ENCODE measurements at places on chromosomes 16 and 17. TPM values are rescaled to one million over a fixed set of nuclear protein-coding genes. Genes with fewer than 3 reads are reported as not detected.

- no peak for DNase-seq
Measured at GRCh38 chr16:67666032-67666551, 458 bp downstream of the ENKD1 start.

GRCh38 chr16:66250686-66251431 is 115.6 kb upstream of the CDH5 start:
- peak; percentile 95 for DNase-seq

DNA sequence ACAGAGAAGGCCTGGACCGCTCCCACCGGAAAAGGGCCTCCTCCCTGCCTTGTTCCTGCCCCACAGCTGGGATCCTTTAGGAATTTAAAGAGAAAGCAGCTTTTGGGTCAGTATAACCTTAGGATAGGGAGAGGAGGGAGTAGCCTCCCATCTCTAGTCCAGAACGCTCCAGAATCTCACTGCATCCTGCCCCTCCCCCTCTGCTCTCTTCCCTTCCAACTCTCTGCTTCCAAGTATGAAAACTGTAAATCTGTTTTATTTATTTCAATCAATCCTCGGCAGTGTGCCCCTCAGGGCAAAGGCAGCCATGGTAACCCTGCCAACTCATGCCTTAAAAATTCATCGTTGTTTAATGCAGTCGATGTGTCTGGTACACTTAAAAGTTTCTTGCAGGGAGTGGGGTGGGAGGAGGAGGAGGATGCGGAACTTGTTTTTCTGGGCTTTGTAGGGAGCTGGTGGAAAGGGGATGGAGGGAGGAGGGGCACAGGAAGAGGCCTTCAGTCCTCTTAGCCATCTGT is 21.2 kb upstream of the MTSS2 start:
- no peak for DNase-seq

DNA sequence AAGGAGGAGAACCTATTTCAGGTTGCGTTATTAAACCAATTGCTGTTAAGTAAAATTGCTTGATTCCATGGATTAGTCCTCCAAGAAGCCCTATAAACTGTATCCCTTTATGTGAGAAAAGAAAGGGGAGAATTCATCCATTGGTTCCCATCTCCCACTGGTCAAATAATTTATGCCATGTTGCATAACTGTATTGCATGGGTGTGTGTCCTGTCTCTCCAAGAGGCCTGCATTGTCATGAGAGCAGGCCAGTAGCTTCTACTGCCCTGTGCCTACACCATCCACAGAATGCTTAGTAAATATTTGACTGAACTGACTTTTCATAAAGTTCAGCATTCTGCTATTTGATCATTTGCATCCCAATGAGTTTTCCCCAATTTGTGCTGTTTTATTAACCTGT is 11.7 kb upstream of the TOB1 start:
- peak; percentile 21 for DNase-seq

DNA sequence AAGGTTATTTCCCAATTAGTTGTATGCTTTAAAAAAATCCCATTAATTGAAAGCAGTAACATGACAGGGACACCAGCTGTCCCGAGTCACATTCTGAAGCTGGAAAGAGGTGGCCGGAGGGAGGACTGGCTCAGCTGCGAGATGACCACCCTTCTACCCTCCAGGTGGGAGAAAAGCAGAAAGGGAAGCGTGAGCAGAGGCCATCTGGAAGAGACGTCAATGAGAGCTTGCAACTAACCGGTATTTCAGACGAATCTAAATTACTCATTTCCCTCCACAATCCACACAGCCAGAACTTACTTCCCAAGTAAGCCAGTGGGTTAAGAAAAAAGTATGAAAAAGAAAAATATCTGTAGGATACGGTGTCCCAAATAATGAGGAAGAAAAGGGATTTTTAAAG is 28.5 kb upstream of the SLC38A8 start:
- no peak for DNase-seq

- no peak for DNase-seq
Measured at GRCh38 chr16:81790830-81791435, 11.8 kb downstream of the PLCG2 start.

GRCh38 chr16:1497014-1497598 is 3.9 kb downstream of the TELO2 start:
- DNase-seq: no peak

DNA sequence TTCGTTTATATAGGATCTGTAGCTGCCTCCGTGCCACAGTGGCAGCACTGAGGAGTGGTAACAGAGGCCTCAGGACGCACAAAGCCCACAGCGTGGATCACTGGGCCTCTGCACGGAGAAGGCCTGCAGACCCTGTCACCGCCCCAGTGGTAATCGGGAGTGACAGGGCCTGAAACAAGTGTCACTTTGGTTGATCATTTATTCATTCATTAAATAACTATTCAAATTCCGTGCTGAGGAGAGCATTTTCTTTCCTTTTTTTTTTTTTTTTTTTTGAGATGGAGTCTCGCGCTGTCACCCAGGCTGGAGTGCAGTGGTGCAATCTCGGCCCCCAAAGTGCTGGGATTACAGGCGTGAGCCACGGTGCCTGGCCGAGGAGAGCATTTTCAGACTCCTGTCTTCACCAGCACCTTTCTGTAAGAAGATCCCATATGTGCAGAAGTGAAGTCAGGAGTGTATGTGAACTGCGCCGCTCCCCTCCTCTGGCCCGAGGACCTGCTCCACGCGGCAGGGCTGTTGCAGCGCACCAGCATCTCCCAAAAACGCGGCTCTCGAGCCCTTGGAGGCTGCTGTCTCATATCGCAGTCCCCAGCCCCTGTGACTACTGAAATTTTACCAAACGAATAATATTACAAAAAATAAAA is 44.9 kb upstream of the TRAP1 start:
- DNase-seq: no peak

DNA sequence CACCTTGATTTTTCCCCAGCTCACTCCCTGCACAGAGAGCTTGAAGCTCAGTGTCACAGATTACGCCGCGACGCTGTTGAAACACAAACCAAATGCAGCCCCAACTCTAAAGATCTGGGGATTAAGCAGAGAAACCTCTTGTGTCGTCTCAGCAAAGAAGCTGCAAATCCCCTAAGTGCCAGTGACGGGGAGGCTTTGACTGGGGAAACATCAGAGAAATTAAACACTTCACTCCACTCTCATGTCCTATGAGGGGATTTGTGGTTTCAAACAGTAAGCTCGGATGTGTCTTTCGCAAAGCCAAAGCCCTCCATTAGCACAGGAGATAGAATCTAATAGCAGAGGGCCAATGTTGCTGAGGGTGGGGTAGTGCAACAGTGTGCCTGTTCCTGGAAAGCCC is 233.7 kb downstream of the HS3ST4 start:
- no peak for DNase-seq

DNA sequence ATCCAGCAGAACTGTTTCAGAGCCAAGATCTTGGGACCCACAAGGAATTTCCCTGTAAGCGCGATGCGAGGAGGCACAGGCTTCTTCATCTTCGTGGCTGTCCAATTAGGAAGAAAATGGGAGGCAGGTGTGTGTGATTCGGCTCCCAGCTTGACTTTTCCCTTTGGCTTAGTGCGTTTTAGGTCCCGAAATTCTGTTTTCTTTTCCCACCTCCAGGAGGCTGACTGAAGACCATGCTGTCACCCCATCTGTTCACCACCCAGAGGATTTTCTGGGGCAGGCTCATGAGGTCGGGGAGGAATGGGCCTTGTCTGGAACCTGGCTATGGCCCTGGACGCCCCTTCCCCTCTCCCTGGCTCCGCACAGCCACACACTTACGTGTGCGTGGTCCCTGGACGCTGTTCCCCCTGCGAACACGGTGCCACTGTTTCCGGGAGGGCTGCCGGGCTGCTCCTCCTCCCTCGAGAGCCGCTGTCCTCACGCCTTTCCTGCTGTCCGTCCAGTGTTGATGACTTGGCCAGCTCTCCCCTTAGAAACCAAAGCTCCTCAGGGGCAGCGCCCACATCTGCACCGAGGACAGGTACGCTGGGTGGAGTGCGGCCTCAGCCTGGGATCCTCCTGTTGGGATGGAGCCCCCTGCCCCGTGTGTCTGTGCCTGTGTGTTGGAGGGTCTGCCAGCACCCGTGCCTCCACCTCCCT is 2.7 kb upstream of the PABPN1L start:
- DNase-seq: no peak

- DNase-seq: no peak
Measured at GRCh38 chr17:1638171-1638590, 7.4 kb downstream of the SCARF1 start.

DNA sequence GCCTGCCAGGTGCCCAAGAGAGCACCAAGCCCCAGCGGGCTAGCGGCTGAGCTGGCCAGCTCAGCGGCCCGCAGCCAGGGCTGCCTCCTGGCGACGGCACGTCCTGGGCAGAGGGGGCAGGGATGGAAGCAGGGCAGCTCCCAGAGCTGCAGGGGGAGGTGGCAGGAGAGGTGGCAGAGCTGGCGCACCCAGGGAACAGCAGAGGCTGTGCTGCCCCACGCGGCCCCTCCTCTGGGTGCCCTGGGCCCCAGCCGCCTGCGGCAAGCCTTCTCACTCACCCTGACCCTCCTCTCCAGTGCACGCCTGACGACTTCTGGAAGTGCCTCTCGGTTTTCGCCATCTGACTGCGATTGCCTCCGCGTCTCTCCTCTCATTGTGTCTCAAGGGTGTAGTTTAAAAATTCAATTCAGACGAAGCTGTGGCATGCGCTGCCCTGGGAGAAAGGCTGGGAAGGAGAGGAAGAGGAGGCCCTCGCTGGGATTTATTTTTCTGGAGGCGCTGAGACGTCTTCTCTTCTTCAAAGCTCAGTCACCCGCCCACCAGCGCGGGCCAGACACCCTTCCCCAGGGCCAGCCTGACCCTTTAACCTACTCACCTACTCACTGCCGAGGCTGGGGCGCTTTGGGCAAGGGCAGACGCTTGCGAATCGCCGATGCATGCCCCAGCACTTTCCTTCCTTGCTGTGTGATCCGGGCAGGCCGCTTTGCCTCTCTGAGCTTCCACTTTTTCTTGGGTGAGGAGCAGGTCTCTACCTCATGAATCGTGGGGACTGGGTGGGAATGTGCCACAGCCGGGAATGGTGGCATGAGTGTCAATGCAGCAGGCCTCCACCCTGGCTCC is 24.9 kb downstream of the GSE1 start:
- DNase-seq: no peak

GRCh38 chr16:49635591-49636581 is 220.0 kb downstream of the ZNF423 start:
- no peak for DNase-seq

DNA sequence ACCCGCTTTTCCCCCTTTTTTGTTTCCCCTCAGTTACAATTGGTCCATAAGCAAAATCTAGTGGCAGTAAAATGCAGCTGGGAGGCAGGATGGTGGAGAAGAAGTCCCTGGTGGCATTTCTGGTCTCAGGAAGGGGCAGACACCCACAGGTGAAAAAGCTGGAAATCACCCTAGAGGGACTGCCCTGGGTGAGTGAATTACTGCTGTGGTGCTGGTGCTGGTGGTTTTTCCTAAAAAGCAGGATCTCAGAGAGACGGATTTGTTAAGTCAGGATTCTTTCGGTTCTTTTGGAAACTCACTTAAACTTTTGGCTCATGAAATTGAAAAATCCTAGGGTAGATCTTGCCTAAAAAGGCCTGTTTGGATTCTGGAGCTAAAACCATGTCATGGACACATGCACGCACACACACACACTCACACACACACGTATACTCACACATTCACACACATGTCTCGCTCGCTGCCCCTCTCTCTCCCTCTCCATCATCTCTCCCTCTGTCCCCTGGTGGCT is 65.8 kb downstream of the NKD1 start:
- no peak for DNase-seq

DNA sequence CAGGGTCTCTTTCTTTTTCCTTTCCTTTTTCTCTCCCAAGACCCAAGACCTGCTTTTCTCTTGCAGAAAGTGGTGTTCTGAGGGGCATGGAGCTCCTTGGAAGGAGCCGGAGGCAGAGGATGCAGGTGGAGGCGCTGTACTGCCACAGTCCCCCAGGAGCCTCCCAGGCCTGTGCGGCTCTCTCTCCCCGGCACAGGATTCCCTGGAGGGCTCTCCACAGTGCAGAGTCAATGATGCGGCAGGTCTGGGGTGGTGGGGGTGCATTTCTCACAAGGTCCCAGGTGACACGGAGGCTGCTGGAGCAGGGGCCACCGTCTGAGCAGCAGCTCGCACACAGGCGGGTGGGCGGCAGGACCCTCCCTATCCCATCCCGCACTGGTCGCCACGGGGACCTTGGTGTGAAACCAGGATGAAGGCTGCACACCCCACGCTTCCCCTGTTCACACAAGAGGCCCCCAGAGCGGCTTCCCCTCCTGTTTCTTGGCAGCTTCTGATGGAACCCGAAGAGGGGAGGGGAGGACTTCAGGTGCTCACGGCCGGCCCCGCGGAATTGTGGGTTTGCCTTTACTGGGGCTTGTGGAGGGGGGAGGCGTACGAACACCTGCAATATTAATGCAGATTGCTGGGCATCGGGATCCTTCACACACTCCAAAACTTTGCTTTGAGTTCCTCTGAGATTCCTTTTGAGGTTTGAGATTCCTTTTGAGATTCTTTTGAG is 186.9 kb downstream of the ENGASE start:
- no peak for DNase-seq

GRCh38 chr16:29663016-29663806 is at the start of gene SPN:
TSS of gene SPN (plus strand) at chr16:29663247. CDS start at chr16:29663729, 482 bp downstream.
- DNase-seq: no peak

DNA sequence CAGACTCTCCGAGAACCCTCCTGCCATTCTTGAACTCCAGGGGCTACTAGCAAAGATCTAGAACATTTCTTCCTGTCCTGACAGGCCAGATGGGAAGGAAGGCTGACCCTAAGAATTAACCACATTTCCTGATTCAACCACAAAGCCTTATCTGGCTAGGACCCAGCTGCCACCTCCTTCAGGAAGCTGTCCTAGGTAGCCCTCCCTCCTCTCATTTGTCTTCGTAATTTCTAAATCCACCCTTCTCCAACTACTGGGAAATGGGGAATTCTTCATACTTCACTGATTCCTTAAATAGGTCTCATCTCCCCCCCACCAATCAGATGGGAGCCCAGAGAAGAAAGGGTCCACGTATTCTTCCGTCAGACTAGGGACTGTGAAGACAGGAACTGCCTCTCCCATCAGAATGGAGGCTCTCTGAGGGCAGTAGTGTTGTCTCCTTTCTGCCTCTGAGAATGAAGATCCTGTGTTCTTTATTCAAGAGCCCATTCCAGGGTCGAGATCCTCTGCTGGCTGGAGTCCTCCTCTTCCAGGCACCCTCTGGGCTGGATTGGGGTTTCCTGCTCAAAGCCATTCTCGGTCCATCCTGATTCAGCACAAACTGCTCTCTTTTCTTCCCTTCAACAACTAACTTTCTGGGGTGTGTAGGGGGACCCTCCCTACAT is 2.1 kb downstream of the SAMD14 start:
- DNase-seq: no peak

GRCh38 chr16:22165508-22166285 is 3.4 kb downstream of the SDR42E2 start:
- no peak for DNase-seq

Gene NHERF2
- total RNA-seq: 71.1 TPM

Gene INCA1
- total RNA-seq: 4.6 TPM

Gene ZPBP2
- not detected for total RNA-seq

Gene RGS11
- 9.8 TPM for total RNA-seq

Gene KRTAP4-6
- not detected for total RNA-seq

Gene C17orf78
- not detected for total RNA-seq

Gene SLC16A13
- 1.2 TPM for total RNA-seq

Gene CLEC3A
- 0.17 TPM for total RNA-seq

Gene MSLN
- total RNA-seq: not detected

Gene TMEM235
- total RNA-seq: not detected

Data from esophagus muscularis mucosa (tissue), 4 donors.